SK-N-SH (cell line): ENCODE measurements at places on chromosomes 7 and 10.

DNA sequence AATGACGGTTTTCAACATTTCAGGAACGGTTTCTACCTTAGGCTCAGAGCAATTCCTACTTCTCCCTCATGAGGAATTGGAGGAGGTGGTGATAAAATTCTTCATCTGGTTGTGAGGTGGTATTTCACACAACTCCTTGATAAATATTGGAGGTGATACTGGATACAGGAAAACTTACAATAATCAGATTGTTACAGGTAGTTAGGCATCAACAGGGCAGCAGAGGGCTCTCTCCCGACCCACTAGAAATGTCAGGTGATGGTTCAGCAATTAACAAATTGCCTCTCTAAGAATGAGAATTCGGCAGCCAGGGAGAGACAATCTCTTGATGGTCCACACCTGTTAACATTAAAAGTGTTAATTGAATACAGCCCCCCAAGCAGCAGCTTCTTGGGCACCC, 22.6 kb downstream of the ZNF786 start:
- DNase-seq: no peak

GRCh38 chr10:113486531-113486930, 66.3 kb upstream of the HABP2 start:
- no peak for DNase-seq

DNA sequence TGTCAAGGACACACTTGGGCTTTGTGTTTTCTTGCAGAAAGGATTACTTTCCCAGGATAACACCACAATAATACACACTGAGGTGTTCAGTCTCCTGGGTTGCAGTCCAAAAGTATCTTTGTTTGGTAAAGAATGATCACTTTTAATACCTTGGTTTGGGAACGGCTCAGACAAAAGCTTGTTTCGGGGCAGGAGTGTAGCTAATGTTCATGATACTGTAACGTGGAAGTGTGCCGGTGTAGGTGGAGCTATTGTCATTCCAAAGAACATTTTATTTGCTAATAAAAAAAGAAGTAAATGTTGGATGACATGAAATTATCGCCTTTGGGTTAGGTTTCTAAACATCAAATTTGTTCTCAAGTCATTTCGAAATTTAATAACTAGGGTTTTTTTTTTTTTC, 1.2 kb downstream of the EIF4H start:
- DNase-seq: no peak

DNA sequence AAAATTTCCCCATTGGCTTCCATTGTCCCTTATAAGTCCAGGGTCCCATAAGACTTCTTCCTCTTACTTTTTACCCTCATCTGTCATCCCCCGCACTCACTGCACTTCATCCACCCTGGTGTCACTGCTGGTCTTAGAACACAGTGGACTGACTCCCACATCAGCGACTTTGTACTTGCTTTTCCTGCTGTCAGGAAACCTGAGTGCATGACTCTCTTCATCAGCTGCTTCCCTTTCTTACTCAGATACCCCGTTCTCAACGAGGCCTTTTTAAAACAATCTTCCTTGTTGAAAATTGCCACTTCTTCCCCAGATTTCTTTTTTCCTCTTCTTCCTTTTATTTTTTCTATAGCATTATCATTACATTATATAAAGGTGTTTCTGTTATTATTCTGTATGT, 305.4 kb downstream of the SDK1 start:
- DNase-seq: no peak

GRCh38 chr7:1651891-1652290, 18.2 kb upstream of the ELFN1 start:
- no peak for DNase-seq

DNA sequence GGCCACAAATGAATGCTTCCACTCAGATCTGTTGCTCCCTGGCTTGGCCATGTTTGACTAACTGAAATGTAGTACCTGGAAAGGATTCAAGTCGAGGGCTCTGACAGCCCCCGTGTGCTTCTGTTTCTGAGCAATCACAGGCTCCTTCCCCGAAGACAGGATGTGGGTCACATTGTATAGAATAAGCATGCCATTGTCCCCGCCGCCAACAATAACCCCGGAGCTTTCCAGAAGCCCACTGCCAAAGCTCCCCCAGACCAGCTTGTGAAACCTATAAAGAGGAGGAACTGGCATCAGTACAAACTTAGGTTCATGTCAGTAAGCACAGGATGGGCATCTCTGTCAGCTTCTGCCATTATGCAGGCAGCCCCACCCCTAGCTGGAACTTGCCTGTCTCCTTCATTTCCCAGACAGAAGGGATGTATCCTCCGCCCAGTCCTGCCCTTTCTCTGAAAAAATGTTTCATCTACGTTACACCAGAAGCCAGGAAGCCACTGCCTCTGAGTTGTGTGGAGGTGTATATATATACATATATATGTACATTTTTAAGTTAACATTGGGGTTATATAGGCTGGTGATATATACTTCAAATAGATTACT, 10.3 kb downstream of the SEC31B start:
- DNase-seq: no peak

- no peak for DNase-seq
Observed at GRCh38 chr10:88531392-88532052, 51.6 kb downstream of the RNLS start.
